ENCODE measurements at places on chromosomes 11 and 22.

- DNase-seq, result no peak
Measured at GRCh38 chr22:40919446-40919845, 31.7 kb upstream of the RBX1 start.

GRCh38 chr11:19365743-19366410 is 125.1 kb upstream of the E2F8 start:
- no peak for DNase-seq

DNA sequence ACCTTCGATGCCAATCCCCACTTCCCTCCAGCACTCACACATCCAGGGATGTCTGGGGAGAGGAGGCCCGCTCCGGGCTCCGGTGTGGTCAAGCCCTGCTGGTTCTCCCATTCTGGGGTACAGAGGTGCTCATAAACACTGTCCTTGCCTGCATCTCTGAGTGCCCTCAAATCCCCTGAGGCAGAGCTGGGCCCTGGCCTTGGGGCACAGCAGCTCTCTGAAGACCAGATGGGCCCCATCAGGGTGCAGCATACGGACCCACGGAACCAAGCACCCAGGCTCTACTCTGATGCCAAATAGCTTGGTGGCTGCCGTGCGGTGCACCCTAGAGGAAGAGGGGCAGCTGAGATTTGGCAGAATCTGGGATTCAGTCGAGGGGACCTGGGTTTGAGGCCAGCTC is 35.7 kb upstream of the NNMT start:
- no peak for DNase-seq

DNA sequence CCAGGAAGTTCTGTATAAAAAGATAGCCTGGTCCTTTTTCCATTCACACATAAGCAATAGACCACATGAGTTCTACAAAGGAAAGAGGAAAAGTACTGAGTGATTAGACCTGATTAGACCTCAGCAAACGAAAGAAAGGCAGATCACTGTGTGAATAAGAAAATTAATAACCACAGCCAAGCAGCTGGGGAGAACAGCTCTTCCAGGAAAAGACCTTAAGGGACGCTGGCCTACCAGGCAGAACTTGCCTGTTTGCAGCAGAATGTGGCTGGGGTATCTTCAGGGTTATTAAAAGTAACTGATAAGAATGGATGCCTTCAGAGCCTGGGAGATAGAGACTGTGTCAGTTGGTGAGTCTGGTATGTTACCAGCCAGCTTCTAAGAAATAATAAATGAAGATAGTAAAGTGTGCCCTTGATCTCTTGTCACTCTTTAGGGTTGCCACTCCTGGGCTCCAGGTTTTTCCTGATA is 172.9 kb downstream of the DBX1 start:
- no peak for DNase-seq

- DNase-seq, result peak; percentile 62
Measured at GRCh38 chr11:80598905-80599304, 1158.1 kb upstream of the TENM4 start.

- no peak for DNase-seq
Measured at GRCh38 chr11:38510041-38510440, 1912.0 kb upstream of the RAG2 start.

GRCh38 chr11:73323464-73323863 is 15.4 kb downstream of the ARHGEF17 start:
- no peak for DNase-seq

DNA sequence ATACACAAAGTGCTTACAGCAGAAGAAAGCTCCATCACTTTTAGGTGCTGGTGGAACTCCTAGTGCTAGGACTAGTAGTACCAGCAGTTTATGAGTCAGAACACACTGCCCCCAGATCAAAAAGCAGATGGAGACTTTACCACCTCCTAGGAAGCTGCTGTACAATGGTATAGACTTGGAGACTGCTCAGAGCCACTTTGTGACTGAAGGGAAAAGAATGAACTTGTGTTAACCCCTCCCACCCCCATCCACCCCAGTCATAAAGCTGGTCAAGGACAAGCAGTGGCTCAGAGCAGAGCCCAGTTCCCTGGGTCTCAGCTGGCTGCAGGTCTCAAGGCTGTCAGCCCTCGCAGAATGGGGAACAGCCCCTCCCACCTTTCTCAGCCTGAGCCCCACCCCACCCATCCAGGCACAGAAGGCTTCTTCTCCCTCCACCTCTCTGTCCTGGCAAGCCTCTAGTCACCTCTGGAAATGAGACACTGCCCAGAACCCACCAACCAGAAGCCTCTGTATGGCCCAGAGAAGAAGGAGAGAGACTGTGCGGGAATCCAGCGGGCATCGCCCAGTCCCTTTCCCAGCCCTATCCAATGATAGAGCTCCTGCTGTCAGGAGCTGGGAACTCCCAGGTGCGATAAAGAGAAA is 23.8 kb downstream of the PACSIN2 start:
- DNase-seq, result peak; percentile 76

- no peak for DNase-seq
Measured at GRCh38 chr22:22086501-22087158, 104.0 kb upstream of the TOP3B start.

DNA sequence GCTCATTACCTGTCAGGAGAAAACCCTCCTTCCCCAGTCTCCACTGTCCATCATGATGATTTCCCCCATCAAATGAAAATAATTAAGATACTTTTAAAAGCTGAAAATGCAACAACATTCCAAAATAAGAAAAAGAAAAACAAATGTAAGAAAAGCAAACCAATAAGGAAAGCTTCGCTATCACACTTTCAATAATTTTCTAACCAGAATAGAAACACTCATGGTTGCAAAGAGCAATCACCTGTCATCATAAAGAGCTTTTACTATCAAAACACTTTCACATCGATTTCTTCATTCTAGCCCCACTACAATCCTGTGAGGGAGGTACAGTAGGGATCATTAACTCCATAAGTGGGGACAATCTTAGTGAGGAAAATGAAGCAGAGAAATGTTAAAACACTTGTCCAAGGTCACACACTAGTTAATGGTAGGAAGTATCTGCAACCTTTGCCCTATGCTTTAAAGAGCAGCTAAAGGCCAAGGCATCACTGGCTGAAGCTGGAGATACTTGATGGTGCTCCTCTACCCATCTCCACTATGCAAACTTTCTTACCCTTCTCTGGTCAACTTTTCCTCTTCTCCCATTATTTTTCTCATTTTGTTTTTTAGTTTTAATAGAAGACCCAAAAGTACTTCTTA is 2.6 kb downstream of the RBM4B start:
- DNase-seq, result no peak

- DNase-seq, result no peak
Measured at GRCh38 chr22:28183078-28183860, 264.2 kb upstream of the PITPNB start.

GRCh38 chr11:125164422-125165110 is at the start of gene PKNOX2:
PKNOX2 (plus strand) TSS chr11:125164751; CDS start chr11:125351306, 186,555 bp downstream.
- peak; percentile 47 for DNase-seq

- DNase-seq, result no peak
Measured at GRCh38 chr11:67493548-67494370, 10.9 kb downstream of the AIP start.

DNA sequence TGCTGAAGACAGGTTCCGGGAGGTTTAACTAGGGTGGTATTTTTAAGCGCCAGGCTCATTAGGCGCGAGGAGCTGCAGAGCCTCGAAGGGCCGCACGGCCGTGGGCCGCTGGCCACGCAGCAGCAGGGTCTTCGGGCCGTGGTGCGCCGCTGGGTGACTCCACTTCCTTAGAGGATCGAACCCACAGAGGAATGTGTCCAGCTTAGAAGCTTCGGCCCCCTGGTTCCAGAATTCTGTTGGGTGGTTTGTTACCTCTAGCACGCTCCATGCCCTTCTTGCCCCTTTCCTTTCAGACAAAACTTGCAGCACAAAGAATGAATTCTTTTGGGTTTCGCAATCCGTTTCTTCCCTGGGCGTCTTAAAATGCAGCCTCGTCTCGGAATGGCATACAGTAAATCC is 773 bp upstream of the PATL1 start:
- DNase-seq, result peak; percentile 56

- DNase-seq, result no peak
Measured at GRCh38 chr11:36748836-36749235, 150.8 kb upstream of the RAG2 start.

DNA sequence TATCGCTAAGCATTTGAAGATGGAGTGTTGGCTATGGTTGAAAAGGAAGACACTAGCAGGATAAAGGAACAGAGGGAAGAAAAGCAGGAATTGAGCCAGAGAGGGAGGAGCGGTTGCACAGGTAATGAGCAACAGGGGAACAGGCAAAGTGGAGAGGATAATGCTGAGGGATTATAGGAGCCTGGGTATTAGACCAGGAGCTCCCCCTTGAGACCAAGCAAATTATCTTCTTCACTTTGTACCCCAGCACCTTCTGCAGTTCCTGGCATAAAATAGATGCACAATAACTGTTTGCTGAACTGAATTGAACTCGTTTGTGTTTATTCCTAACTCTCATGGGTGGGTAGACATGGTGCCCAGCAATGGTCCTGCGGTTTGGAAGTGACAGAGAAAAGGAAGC is 54.6 kb upstream of the OR5P2 start:
- DNase-seq, result peak; percentile 19

- no peak for DNase-seq
Measured at GRCh38 chr11:1513326-1514296, 27.0 kb upstream of the MOB2 start.

Data from mammary epithelial cell (primary cell).